ENCODE measurements at places on chromosomes 11 and 22. TPM values are rescaled to one million over a fixed set of nuclear protein-coding genes. Genes with fewer than 3 reads are reported as not detected.

Gene SCGB2A2
- not detected for total RNA-seq

- no peak overlapping the region for H3K4me3 ChIP-seq
- peaks cover 6% of the 10 kb centered on the region for H3K27me3 ChIP-seq
- H3K27ac ChIP-seq, result no peak overlapping the region
- peaks cover 12% of the 10 kb centered on the region for H3K4me1 ChIP-seq
- no peak for DNase-seq
Observed at GRCh38 chr11:118687906-118688305, 8.5 kb upstream of the TREH start.

Gene CASP5
- not detected for total RNA-seq

Gene GRK3
- total RNA-seq, result 7.1 TPM

DNA sequence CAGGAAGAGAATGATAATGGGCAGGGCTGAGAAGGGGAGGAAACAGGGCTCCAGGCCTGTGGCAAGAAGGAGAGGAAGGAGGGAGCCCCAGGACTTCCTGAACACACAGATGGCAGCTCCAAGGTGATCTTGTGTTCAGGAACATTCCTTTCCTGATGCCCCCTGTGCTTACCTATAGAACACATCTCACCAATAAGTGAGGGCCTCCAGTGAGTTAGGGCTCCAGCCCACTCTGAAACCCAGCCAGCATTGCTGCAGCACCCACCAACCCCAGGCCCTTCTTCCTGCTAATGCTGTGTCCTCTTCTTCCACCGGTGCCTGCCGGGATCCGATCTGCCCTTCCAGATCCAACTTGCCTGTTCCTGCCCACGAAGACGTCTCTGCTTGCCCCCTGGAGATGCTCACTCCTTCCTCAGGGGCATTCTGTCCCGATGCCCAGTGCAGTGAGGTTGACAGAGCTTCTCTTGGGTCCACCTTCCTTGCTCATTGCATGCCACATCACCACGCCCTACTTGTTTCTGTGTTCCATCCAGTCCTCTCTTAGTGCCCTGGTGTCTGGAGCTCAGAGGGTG lies 17.4 kb downstream of the ANKK1 start:
- H3K27ac ChIP-seq, result peak overlapping the region; percentile 70
- H3K27me3 ChIP-seq, result peaks cover 7% of the 10 kb centered on the region
- no peaks in the 10 kb centered on the region for H3K36me3 ChIP-seq
- DNase-seq, result no peak

DNA sequence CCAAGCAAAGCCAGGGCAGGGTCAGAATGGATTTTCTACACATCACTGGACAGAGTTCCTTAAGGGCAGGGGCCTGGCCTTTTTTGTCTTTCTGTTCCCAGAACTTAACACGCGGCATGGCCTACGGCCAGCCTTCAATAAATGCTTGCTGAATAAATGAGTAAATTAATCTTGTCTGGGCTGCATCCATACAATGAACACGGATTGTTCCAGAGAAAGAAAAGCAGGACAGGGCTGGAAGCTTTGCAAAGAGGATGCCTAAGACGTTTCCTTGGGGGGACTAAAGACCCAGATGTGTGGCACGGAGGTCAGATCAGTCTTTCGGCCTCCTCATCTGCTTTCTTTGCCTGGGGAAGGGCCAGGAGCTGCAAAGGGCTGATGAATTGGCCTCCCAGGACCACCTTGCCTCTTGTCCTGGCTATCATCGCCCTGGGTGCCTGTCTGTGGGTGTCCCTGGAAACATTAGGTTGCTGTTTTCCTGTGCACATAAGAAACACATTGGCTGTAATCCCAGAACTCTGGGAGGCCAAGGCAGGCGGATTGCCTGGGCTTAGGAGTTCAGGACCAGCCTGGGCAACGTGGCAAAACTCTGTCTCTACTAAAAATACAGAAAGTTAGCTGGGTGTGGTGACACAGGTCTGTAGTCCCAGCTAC lies 20.8 kb upstream of the RFPL3 start:
- H3K4me3 ChIP-seq, result no peak overlapping the region
- H3K4me1 ChIP-seq, result peaks cover 6% of the 10 kb centered on the region

Gene CCDC116
- total RNA-seq, result 0.36 TPM

- DNase-seq, result no peak
- H3K36me3 ChIP-seq, result peaks cover 6% of the 10 kb centered on the region
- no peaks in the 10 kb centered on the region for H3K4me1 ChIP-seq
- H3K4me3 ChIP-seq, result no peak overlapping the region
- no peak overlapping the region for H3K27ac ChIP-seq
- no peaks in the 10 kb centered on the region for H3K27me3 ChIP-seq
Observed at GRCh38 chr11:25727944-25728343, 604.0 kb upstream of the ANO3 start.

GRCh38 chr11:113119074-113119473 lies 157.9 kb downstream of the NCAM1 start:
- DNase-seq, result no peak
- peaks cover 1% of the 10 kb centered on the region for H3K27me3 ChIP-seq
- no peaks in the 10 kb centered on the region for H3K36me3 ChIP-seq
- no peak overlapping the region for H3K27ac ChIP-seq
- H3K4me3 ChIP-seq, result no peak overlapping the region
- peaks cover 8% of the 10 kb centered on the region for H3K4me1 ChIP-seq

GRCh38 chr11:17165247-17165890 lies 42.4 kb downstream of the PIK3C2A start:
- no peaks in the 10 kb centered on the region for H3K27me3 ChIP-seq
- H3K27ac ChIP-seq, result no peak overlapping the region
- no peak overlapping the region for H3K4me3 ChIP-seq
- peaks cover 39% of the 10 kb centered on the region for H3K4me1 ChIP-seq
- H3K36me3 ChIP-seq, result peaks cover 11% of the 10 kb centered on the region

Gene OR8H2
- not detected for total RNA-seq

DNA sequence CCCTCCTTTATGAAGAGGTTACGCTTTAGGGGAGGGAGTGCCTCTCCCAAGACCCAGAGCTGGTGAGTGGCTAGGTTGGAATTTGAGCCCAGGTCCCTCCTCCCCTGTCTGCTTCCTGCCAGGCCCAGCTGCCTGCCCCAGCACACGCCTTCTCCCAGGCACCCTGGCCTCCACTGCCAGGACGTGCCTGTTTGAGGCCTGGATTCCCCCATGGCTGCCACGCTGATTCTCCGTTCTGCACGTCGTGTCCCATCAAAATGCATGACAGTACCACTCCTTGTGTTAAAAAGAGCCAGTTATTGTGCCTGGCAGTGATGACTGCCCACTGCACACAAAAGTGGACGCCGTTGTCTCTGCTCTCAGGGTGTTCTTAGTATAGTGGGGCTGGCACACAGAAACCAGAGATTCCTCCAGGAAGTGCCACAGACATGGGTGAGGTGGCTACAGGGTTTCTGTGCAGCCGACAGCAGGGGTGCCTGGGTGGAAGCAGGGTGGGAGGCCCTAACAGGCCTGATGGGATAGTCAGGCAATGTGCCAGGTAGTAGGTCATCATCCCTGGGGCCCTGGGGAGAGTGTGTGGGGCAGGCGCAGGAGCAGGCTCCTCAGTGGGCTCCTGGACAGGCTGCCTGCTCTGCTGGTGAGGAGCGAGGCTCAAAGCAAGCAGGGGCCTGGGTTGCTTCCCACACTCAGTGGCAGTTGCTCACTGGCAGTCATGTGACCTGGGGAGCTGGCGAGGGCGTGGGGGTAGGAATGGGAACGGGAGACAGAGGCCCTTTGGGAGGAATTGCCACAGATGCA lies 24.2 kb downstream of the MED15 start:
- peak; percentile 36 for DNase-seq
- peaks cover 45% of the 10 kb centered on the region for H3K4me1 ChIP-seq
- H3K36me3 ChIP-seq, result peaks cover 37% of the 10 kb centered on the region

DNA sequence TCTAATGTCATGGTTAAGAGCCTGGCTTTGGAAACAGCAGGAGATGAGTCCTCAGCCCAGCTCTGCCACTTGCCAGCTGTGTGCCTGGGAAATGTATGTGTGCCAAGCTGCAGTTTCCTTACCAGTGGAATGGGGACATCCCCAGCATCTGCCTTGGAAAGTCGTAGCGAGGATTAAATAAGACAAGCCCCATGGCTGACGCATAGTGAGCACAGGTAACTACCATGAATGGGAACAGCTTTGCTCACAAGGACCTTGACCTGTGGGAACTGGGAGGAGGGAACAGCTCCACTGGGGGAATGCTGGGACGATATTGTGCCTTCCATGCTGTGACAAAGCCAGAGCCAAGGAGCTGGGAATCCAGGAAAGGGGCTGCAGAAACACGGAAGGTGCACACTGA lies 2.6 kb upstream of the DSCAML1 start:
- no peak overlapping the region for H3K4me3 ChIP-seq
- DNase-seq, result no peak
- H3K4me1 ChIP-seq, result peaks cover 3% of the 10 kb centered on the region
- H3K27ac ChIP-seq, result no peak overlapping the region

GRCh38 chr11:10304495-10305261 lies at the start of gene ADM:
TSS of gene ADM (plus strand) at chr11:10305073. CDS start at chr11:10305701, 628 bp downstream.
- peaks cover 36% of the 10 kb centered on the region for H3K4me1 ChIP-seq
- DNase-seq, result peak; percentile 95
- H3K4me3 ChIP-seq, result peak within 1 kb of the TSS; percentile 99

Gene TRIM6
- 10.1 TPM for total RNA-seq

Gene MS4A18
- not detected for total RNA-seq

DNA sequence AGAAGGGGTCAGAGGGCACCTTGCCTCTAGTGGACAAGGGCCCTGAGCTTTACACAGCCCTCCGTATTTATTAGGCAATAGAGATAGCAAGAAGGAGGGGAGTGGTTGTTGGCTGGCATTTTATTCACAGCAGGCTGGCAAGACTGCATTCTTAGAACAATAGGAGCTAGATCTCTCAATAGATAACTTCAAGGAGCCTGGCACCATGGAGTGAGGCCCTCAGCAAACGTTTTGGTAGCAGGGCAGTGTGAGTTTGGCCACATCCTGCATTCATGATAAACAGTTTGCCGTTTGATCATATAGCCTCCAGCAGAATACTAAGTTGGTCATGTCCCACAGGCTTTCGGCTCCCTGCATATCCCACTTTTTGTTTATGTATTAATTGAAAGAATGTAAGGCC lies 31.6 kb downstream of the OR10A6 start:
- H3K27me3 ChIP-seq, result no peaks in the 10 kb centered on the region
- H3K4me3 ChIP-seq, result no peak overlapping the region
- H3K27ac ChIP-seq, result no peak overlapping the region
- H3K4me1 ChIP-seq, result peaks cover 10% of the 10 kb centered on the region
- DNase-seq, result no peak
- H3K36me3 ChIP-seq, result peaks cover 12% of the 10 kb centered on the region

DNA sequence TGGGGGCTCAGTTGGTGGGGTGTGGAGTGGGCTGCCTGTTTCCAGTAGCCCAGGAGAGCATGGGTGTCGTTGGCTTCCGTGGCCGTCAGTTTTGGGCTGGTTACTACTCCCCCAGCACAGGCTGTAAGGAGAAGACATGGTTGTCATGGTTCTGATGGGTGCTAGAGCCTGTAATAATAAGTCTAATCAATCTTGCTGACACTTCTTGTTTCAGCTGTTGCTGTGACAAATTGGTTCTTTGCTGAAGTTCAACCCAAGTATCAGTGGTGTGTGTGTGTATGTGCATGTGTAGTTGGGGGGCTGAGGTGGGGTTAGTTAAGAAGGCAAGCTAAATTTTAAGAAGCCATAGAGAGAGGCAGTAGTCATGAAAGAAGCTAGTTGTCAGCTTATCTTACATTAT lies 61.3 kb upstream of the DBX1 start:
- DNase-seq, result no peak
- H3K27ac ChIP-seq, result no peak overlapping the region
- peaks cover 2% of the 10 kb centered on the region for H3K27me3 ChIP-seq
- no peaks in the 10 kb centered on the region for H3K36me3 ChIP-seq

- peaks cover 2% of the 10 kb centered on the region for H3K27me3 ChIP-seq
- DNase-seq, result peak; percentile 86
- H3K36me3 ChIP-seq, result peaks cover 11% of the 10 kb centered on the region
- H3K27ac ChIP-seq, result peak within 1 kb of the TSS; percentile 96
- peaks cover 23% of the 10 kb centered on the region for H3K4me1 ChIP-seq
Observed at GRCh38 chr11:116772443-116773202, at the start of gene BUD13. TSS of gene BUD13 (minus strand) at chr11:116772987. CDS start at chr11:116772964, 23 bp downstream.

DNA sequence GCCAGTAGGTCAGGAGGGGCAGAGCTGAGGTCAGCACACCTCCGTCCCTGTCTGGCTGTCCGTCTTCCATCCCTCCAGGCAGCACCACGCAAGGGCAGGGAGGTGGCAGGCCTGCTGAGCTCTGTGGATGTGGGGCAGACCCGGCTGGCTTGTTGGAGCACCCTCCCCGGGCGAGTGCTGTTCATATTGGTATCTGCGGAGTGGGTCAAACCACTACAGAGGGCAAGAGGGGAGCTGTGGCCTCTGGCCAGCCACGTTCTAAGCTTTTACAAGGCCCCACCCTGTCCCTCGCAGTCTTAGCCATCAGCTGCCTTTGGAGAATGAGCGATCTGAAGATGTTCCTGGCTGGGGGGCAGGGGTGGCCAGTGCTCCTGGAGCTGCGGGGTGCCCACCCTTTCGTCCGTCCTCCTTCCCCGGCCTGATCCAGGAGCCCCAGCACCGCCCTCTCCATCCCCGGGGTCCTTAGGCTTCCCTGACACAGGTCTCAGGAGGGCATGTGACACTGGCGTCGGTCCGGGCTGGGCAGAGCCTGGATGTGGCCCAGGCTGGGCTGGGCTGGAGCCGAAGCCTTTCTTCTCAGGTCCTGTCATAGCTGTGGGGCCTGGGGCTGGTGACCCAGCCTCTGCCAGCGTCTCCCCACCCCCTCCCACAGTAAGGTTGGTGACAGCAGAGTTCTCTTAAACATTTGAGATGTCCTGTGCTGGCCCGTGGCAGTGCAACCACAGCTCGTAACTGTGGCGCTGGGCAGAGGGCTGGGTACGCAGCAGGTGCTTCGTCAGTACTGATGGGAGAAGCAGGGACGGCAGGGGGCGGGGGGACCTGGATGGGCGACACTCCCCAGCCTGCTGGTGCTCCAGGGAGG lies 31.7 kb upstream of the GRAMD4 start:
- H3K27me3 ChIP-seq, result peaks cover 5% of the 10 kb centered on the region
- no peak overlapping the region for H3K27ac ChIP-seq
- peaks cover 3% of the 10 kb centered on the region for H3K4me1 ChIP-seq
- H3K4me3 ChIP-seq, result no peak overlapping the region
- no peak for DNase-seq

GRCh38 chr22:30195245-30196140 lies 51.1 kb downstream of the LIF start:
- H3K36me3 ChIP-seq, result no peaks in the 10 kb centered on the region
- peaks cover 22% of the 10 kb centered on the region for H3K4me1 ChIP-seq
- H3K27ac ChIP-seq, result peak overlapping the region; percentile 61
- no peaks in the 10 kb centered on the region for H3K27me3 ChIP-seq

DNA sequence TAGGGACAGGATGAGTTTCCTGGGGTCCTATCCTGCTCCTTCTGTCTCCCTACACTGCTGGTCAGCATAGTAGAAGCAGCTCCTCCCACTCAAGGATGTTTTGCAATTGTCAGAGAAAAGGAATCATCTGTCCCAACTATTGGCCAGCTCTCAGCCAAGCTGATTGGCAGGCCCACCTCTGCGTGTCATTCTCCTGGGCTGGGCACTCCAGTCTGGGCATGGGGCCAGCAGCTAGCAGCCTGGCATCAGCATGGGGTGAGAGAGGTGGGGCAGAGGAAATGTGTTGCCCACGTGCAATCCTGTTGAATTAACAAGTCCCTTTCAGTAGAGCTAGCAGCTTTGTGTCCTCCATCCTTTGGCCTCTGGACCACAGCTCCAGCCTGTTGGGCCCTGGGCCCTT lies 14.1 kb downstream of the ANKK1 start:
- H3K4me3 ChIP-seq, result no peak overlapping the region
- H3K27me3 ChIP-seq, result peaks cover 9% of the 10 kb centered on the region
- no peaks in the 10 kb centered on the region for H3K36me3 ChIP-seq
- H3K4me1 ChIP-seq, result peaks cover 40% of the 10 kb centered on the region

Data from endothelial cell (in vitro differentiated cells).